Stimulated activated CD4-positive, alpha-beta T cell treated with anti-CD3 and anti-CD28 coated beads, Interleukin-1b, Interleukin-23, amount 100 ng/mL, for 1 hour (primary cell): ENCODE measurements at places on chromosomes 2 and 18.

DNA sequence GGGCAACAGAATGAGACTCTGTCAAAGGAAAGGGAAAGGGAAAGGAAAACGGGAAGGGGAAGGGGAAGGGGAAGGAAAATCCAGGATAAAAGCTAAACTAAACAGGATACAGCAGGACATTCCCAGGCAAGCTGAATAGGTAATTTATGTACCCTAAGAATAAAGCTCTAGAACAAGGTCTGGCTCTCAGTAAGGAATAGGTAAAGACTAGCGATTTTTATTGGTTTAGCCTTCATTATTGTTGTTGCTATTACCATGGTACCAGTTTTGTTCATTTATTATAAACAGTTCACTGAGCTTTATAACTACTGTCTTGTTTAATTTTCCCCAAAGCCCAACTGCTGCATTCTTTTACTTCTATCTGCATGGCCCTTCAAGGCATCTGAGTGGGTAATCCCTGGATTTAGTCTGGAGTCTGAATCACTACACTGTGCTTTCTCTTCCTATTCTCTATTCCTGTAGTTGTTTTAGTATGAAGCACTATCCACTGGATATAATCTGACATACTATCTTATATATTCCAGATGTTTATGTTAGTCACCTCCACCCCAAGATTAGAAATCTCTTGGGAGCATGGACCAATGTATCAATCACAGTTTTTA lies 127.1 kb upstream of the TANK start:
- DNase-seq: no peak

DNA sequence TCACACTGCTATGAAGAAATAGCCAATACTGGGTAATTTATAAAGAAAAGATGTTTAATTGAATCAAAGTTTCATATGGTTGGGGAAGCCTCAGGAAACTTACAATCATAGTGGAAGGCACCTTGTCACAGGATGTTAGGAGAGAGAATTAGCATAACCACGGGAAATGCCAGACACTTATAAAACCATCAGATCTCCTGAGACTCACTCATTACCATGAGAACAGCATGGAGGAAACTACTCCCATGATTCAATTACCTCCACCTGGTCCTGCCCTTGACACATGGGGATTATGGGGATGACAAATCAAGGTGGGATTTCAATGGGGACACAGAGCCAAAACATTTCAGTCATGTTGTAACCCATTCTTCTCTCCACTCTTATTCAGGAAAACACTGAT lies 472.9 kb upstream of the FSIP2 start:
- DNase-seq: no peak

- DNase-seq: no peak
Measured at GRCh38 chr18:47485221-47485797, 233.8 kb upstream of the SKOR2 start.

DNA sequence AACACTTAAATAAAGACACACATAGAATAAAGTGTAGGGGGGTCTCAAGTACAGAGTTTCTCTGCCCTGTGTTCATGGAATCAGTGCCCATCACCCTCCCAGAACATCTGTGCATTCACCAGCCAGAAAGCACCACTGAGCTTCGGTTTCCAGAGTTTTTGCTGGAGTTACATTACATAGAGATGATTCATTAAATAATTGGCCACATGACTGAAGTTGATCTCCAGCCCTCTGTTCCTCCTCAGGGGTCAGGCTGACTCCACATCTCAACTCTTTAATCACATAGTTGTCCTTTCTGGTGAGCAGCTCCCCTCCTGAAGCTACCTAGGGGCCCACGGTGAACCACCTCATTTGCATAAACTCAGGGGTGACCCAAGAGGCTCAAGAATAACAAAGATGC lies 129.8 kb downstream of the METTL4 start:
- DNase-seq: no peak

- no peak for DNase-seq
Measured at GRCh38 chr18:25097057-25097456, 254.9 kb downstream of the ZNF521 start.

GRCh38 chr2:221350616-221351015 lies 221.5 kb downstream of the EPHA4 start:
- DNase-seq: no peak

GRCh38 chr2:72757177-72757775 lies 68.6 kb downstream of the EXOC6B start:
- no peak for DNase-seq

DNA sequence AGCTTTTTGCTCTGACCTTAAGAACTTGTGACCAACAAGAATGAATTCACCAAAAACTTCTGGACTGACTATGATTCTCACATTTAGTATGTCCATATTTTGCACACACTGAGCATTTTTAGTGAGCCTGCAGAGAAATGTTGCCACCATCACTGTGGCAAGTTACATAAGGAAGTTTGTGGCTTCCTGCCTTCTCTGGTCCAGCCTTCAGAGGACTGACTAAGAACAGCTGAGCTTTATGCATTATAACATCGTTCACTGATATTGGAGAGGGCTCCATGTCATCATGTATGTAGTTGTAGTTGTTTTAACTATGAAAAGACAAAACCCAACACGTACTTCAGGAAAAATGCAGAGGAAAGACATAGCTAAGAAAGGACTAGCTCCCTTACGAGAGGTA lies 218.0 kb upstream of the CRIM1 start:
- DNase-seq: no peak

DNA sequence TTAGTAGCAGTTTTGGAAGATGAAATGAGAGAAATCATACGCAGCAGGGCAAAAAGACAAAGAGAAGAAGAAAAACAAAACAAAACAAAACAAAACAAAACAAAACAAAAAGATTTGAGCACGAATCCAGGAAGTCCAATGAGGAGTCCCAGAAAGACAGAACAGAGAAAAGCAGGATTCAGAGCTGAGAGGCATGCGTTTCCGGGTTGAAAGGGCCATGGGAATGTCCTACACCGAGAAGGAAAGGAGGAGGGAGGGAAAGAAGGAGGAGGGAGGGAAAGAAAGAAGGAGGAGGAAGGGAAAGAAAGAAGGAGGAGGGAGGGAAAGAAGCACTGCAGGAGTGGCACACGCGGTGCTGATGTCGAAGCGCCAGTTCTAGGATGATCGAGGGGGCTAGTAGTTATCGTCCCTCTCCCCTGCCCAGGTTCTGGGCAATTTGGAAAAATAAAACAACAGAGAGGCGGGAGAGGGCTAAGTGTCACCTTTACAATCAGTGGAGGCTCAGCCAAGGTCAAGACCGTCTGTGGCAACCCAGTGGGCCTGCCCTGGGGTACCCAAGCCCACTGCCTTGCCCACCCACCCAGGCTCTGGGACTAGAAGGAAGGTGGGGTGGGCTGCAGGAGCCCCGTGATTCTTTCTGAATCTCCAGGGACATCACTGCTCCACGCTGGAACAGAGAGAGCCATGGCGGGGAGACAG lies 68.4 kb downstream of the TWIST2 start:
- no peak for DNase-seq

DNA sequence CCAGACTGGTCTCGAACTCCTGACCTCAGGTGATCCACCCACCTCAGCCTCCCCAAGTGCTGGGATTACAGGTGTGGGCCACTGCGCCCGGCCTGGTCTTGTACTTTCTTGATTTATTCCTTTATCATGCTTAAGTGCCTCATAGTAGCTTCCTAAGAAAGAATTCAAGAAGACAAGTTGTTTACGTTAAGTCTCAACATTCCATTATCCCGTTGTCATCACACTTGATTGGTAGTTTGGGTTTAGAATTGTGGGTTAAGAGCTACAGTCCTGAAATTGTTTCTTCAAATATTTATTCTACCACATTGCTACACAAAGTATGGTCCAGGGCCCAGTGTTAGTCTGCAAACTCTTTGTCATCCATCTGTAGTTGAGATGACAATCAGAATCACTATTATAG lies 194.0 kb downstream of the VWC2L start:
- no peak for DNase-seq

DNA sequence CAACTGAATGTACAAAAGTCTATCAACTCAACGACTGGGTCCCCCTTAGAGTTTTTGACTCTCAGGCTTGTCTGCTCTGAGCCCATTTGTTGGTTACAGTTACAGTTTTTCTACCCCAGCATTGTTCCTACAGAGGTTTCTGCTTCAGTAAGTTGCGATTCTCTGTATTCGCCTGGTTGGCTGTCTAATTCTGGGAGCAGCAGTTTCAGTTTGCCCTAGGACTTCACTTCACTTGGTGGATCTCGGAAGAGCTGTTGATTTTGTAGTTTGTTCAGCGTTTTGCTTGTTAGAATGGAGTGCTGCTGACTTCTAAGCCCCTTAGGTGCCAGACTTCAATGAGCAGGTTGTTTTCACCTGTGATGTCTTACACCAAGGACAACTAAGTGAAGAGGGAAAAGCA lies 296.5 kb upstream of the EPAS1 start:
- no peak for DNase-seq

GRCh38 chr18:71503222-71503621 lies 1040.9 kb downstream of the CBLN2 start:
- no peak for DNase-seq

DNA sequence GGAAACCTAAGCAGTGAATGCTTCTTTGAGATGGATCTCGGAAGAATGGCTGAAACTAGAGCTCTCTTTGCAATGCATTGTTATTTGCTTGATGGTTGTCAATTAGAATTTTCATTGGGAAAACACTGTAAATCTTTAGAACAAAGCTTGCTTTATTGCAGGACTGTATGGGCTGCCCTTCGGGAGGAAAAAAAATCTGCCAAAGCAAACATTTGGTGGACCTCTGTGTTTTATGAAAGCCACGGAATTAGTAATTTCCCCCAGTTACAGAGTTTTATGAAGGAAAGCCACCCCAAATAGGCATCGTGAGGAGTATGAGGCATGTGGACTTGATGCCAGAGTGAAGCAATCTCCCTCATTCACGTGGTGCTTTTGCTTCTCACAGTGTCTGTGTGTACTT lies 33.5 kb downstream of the RHBDD1 start:
- no peak for DNase-seq

GRCh38 chr2:88737385-88737784 lies 45.9 kb downstream of the RPIA start:
- DNase-seq: no peak
